ENCODE measurements at places on chromosomes 16 and 17.
A peak's percentile ranks its signal among the peaks of the same experiment; 100 is the strongest.

GRCh38 chr17:57256708-57257112 lies 387 bp downstream of the MSI2 start:
- DNase-seq, result no peak

DNA sequence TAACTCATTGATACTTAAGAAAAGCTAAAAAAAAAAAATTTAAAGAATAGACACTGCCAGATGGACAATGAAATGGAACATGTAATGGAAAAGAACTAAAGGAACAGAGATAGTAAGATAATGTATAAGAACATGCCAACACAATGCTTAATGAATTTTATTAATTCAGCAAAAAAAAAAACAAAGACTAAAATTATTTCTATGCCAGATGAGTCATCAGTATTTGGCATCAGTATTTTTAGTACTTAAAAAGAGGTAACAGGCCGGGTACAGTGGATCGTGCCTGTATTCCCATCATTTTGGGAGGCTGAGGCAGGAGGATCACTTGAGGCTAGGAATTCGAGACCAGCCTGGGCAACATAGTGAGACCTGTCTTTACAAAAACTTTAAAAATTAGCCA lies 168.5 kb downstream of the CYB561 start:
- no peak for DNase-seq

DNA sequence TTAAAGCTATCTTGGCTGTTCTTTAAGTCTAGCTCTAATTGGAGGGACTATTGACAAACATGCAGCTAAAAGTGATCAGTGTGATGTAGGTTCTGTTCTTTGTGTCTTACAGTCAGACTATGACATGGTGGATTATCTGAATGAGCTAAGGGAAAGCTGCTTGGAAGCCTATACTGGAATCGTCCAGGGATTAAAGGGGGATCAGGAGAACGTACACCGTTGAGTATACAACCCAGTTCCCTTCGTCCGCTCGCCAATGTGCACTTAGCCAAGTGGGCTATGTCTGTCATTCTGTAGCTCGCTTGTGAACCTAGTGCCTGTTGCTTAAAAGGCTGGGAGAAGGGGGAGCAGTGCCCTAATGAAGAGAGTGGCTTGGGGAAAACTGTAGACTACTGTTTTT lies 15.8 kb upstream of the TBKBP1 start:
- DNase-seq, result no peak

- DNase-seq, result no peak
These were observed 2.8 kb downstream of the ZNF646 start for GRCh38 chr16:31077024-31077423.

GRCh38 chr17:43439041-43439440 lies 40.2 kb downstream of the ARL4D start:
- DNase-seq, result no peak

DNA sequence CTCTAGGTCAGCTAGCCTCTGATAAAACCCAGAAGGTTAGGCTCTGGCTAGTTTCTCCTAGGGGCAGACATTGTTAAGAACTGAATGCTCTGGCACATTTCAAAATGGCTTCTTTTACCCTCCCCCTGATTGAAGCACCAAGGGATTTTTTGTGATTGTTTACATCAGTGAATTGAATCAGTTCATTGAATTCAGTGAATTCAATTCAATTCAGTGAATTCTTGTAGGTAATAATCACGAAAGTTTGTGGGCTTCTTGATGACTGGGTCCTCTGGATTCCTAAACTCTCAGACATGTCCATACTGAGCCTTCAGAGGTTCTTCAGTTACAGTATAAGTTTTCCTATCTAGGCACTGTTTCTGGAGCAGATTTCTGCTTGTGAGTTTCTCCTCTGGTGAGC lies 135.2 kb upstream of the ELAC2 start:
- no peak for DNase-seq

GRCh38 chr16:28829747-28830146 lies 6.9 kb downstream of the ATXN2L start:
- no peak for DNase-seq

DNA sequence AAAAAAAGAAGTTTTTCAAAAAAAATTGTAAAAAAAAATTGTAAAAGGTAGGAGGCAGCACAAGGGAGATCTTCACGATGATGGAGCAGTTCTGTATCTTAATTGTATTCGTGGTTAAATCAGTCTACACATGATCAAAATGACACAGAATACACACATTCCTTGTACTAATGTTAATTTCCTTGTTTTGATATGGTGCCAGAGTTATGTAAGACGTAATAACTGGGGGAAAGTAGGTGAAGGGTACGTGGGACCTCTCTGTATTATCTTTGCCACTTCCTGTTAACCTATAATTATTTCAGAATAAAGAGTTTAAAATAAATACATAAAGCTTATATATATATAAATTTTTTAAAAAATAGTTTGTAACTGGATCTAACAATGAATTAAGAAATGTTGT lies 36.8 kb downstream of the HELZ start:
- no peak for DNase-seq

GRCh38 chr17:69869667-69870066 lies 205.4 kb upstream of the KCNJ16 start:
- DNase-seq, result no peak

- DNase-seq, result no peak
These were observed 69.8 kb downstream of the CLEC16A start for GRCh38 chr16:11014136-11014535.

DNA sequence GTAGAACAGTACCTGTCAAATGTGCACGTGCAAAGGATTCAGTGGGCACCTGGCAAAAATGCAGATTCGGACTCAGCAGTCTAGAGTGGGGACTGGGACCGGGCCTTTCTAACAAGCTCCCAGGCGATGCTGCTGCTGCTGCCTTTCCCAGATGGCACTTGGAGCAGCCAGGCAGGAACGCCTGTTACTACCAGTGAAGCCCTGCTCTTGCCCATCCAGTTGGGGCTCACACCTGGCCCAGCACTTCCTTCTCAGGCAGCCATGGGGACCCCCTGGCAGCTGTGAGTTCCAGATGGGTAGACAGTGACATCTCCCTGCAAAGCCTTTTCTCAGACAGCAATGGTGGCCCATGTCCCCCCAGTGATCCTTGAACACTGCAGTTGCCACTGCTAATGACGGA lies 30.4 kb downstream of the KDM8 start:
- no peak for DNase-seq

- DNase-seq, result no peak
These were observed 41.0 kb upstream of the IRX3 start for GRCh38 chr16:54327609-54328008.

DNA sequence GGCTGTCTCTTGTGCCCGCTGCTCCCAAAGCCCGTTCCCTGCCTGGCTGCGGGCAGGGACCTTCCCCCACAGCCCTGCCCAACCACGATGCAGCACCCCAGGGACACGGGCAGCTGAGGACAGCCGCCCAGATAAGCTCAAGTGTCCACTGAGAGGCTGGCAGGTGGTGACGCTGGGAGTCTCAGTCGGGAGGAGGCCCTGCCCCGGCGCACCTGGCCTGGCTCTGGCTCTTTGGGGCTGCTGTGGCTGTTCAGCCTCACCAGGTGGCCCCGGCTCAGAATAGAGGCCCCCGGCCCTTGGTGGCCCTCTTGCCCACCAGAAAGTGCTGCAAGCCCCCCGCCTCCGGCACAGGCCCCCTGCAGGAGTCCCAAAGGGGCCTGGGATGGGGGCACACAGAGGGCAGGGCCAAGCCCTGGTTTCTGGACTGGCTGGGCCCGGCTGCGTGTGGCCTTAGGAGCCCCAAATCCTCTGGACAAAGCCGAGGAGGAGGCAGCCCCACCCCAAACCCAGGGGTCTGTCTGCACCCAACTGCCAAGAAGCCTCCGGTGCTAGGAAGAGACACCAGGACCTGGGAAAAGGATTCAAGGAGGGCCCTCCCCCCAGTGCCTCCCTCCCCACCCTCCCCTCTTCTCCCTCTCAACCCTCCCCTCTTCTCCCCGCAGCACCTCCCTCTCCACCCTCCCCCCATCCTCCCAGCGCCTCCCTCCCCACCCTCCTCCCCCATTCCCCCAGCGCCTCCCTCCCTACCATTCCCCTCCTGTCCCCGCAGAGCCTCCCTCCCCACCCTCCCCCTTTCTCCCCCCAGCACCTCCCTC lies 5.3 kb downstream of the NTHL1 start:
- DNase-seq, result no peak

GRCh38 chr17:44137891-44138709 lies 3.6 kb upstream of the HROB start:
- DNase-seq, result peak; percentile 74

DNA sequence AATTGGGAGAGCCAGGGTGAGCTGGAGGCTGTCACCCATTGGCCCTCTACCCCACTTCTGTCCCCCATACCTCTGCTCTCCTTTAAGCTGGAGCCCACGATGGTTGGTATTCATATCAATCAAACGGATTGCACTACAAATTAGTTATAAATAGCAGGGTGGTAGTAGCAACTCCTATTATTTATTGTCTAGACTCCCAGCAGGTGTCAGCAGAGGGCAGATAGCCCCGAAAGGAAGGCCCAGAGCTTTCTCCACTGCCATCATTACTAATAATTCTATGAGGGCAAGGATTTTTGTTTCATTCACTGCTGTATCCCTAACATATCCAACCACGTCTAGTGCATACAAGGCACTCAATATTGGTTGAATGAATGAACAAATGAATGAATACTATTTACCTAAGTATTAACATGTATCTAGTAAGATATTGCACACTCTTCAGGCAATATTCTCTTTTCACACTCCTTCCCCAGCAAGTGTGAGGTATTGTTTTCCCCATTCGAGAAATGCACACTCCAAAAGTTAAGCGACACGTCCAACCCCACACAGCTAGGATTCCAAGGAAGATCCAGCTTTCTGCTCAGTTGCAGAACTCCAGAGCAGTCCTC lies 6.3 kb downstream of the C17orf50 start:
- no peak for DNase-seq

GRCh38 chr16:8655184-8655717 lies 19.2 kb upstream of the ABAT start:
- no peak for DNase-seq

DNA sequence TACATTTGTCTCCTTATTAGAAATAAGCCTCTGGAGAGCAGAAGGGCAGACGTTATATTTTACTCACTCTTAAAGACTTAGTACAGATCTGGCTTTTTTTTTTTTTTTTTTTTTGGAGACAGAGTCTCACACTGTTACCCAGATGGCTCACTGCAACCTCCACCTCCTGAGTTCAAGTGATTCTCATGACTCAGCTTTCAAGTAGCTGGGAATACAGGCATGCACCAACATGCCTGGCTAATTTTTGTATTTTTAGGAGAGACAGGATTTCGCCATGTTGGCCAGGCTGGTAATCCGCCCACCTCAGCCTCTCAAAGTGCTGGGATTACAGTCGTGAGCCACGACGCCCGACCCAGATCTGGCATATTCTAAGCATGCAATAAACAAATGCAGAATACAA lies 36.4 kb upstream of the TMEM97 start:
- DNase-seq, result no peak

- DNase-seq, result no peak
These were observed 356.6 kb upstream of the XYLT1 start for GRCh38 chr16:17827313-17827712.

DNA sequence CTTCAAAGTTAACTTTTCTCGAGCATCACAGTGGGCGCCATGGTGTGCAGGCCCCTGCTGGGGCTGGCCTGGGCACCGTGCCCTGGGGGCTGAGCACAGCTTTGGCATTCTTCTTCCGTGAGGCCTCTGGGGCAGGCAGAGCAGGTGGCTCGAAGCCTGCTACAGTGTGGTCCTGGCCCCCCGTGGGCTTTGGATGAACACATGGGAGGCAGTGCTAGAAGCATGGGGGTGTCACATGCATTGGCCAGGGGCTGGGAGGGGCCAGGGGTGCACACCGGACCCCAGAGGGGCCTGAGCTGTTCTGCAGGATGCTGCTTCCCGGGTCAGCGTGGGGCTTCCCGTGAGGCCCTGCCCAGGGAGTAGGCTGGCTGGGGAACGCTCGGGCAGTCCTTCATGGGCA lies 12.1 kb upstream of the C16orf74 start:
- DNase-seq, result no peak

DNA sequence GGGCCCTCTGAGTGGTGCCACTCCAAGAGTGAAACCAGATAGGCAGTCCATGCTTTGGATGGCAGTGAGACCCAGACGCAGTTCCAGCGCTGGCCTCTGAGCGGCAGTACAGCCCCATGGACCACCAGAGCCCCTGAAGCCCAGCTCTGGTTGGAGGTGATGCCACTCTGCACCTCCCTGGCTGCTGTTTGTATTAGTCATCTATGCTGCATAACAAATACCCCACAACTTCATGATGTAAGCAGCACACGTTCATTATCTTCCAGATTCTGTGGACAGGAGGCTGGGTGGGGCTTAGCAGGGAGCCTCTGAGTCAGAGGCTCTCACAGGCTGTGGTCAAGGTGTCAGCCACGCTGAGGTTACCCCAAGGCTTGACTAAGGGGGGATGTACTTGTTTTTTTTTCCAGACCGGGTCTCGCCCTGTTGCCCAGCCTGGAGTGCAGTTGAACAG lies 5.1 kb upstream of the NME4 start:
- DNase-seq, result peak; percentile 79

GRCh38 chr17:2275722-2276121 lies 27.9 kb downstream of the SMG6 start:
- DNase-seq, result no peak

GRCh38 chr17:41561554-41561953 lies 10.3 kb downstream of the KRT9 start:
- DNase-seq, result no peak

DNA sequence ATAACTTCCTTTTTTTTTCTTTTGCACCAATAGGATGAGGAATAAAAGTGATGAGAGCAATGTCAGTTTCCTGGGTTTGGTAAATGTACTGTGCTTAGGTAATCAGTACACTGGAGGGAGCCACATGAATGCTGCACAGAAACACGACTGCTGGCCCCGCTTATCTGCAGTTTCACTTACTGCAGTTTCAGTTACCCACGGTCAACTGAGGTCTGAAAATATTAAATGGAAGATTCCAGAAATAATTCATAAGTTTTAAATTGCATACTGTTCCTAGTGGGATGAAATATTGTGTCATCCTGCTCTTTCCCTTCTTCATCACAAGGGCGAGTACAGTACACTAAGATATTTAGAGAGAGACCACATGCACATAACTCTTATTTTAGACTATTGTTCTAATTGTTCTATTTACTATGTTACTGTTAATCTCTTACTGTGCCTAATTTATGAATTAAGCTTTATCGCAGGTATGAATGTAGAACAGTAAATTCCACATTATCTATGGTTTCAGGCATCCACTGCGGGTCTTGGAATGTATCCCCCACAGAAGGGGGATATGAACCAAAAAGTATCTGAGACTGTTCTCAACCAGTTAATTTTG lies 6.4 kb upstream of the LGALS3BP start:
- no peak for DNase-seq

GRCh38 chr17:40326014-40326831 lies 17.2 kb downstream of the RARA start:
- DNase-seq, result no peak

DNA sequence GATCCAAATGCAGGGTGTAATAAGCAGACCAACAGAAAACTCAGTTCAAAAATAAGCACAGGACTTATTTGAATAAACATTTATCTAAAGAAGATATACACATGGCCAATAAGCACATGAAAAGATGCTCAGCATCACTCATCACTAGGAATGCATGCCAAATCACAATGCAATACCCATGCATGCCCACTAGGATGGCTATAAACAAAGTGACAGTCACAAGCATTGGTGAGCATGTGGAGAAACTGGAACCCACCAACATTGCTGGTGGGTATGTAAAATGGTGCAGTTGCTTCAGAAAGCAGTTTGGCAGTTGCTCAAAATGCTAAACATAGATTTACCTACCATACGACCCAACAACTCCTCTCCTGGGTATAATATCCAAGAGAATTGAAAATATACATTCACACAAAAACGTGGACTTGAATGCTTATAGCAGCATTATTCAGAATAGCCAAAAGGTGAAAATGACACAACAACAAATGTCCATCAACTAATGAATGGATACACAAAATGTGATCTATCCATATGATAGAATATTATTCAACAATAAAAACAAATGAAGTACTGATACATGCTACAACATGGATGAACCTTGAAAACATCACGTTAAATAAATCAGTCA lies 20.1 kb downstream of the UBE2O start:
- DNase-seq, result no peak
